Colonic mucosa (tissue), 4 donors: ENCODE measurements at places on chromosomes 7 and 10.

DNA sequence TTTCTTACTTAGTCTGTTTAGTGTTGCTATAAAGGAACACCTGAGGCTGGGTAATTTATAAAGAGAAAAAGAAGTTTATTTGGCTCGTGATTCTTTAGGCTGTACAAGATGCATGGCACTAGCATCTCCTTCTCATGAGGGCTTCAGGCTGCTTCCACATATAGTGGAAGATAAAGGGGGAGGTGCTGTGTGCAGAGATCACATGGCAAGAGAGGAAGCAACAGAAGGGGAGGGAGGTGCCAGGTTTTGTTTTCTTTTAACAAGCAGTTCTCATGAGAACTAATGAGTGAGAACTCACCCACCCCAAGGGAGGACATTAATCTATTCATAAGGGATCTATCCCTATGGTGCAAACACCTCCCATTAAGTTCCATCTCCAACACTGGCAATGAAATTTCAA lies 17.3 kb downstream of the CYP2E1 start:
- DNase-seq, result no peak

DNA sequence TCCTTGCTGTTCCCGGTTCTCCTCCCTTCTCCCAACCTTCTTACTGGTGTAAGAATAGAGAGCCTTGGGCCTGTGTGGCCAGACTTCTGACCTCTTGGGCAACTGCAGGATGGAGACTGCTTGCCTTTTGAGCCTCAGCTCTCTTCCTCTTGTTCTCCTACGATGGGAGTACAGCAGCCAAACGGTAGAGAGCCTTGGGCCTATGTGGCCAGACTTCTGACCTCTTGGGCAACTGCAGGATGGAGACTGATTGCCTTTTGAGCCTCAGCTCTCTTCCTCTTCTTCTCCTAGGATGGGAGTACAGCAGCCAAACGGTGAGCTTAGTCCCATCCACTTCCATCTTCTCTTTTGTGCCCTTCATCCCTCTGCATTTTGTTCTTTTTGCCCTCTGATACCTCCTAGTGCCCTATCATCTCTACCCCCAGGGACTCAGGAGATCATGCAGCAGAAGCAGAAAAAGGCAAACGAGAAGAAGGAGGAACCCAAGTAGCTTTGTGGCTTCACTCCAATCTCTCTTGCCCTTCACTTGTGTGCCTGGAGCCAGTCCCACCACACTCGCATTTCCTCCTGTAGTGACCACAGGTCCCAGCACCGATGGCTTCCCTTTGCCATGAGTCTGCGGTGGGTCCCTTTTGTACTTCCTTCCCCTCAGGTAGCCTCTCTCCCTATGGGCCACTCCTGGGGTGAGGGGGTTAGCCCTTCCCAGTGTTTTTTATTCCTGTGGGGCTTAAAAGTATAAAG lies 15.3 kb downstream of the SLC25A13 start:
- no peak for DNase-seq

DNA sequence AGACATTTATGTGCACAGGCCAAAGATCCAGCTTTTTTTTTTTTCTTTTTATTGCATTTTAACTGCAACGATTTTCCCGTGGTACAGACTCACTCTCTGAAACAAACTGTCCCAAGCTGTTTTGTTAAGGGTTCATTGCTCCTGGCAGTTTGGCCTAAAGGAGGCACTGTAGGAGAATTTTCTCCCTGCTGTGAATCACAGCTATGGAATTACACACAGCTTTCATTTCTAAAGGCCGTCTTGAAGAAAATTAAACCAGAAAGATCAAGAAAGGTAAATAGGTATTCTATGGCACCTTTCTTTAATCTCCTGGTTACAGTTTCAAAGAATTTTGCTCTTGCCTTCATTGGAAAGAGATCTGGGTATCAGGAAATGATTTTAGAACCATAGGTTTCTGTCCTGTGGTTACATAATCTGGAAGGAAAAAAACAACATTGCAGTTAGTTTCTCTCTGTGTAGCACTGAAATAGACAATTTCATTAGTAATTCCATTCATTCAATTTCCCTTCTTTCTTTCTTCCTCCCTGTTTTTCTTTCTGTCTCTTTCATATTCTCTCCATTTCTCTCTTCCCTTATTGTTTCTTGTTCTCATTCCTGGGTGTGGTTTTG lies 51.2 kb downstream of the PDK4 start:
- DNase-seq, result peak; percentile 68

DNA sequence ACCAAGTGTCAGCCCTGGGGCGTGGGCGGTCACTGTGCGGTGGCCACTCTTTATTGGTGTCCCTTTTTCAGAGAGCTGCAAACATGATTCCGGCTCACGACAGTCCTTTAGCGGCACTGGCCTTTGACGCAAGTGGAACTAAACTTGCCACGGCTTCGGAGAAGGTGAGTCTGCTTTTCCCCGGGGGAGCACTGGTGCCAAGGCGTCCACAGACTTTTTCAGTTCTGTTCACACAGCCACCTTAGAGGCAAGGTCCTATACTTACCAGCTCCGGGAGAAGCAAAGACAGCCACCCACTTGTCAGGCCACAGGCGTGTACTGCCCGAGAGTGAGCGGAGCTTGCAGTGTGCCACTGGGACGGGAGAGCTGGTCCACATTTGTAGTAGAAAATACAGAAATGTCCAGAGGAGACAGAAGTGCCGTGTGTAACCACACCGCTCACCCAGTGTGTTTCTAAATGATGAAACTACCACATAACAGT lies 27.9 kb downstream of the WIPI2 start:
- no peak for DNase-seq

GRCh38 chr10:70512149-70512639 lies 33.6 kb downstream of the PALD1 start:
- no peak for DNase-seq

DNA sequence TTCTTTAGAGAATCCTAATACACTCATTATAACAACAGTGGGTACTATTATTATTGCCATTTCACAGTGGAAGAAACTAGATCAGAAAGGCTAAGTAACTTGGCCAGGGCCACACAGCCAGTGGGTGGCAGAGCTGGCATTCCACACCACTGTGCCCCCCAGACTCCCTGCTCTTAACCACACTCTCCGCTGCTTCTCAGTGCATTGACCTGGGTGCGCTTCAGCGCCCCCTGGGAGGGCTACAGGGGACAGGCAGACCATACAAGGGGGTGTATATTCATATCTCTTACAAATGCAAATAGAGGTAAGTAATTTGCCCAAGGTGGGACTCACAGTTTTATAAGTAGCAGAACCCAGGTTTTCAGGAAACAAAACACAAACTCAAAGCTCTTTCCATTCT lies 77.0 kb upstream of the NMT2 start:
- no peak for DNase-seq
